ENCODE measurements at places on chromosomes 5 and 9.

DNA sequence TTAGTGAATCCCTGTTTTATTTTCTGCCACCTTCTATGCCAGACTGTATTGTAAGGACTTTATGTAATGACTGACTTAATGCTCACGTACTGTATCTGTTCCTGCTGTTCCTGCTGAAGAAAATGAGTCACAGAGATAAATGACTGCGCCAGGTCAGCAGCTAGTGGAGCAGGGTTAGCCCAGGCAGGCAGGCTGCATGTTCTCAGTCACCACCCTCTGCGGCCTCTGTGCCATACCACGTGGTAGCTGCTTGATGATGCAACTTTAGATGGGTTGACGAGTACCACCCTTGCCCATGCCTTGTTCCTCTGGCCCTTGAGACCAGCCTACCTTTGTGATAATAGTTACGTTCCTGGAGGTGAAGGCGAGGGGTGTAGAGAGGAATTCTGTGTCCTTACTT lies 161.9 kb downstream of the TRIO start:
- DNase-seq, result no peak

DNA sequence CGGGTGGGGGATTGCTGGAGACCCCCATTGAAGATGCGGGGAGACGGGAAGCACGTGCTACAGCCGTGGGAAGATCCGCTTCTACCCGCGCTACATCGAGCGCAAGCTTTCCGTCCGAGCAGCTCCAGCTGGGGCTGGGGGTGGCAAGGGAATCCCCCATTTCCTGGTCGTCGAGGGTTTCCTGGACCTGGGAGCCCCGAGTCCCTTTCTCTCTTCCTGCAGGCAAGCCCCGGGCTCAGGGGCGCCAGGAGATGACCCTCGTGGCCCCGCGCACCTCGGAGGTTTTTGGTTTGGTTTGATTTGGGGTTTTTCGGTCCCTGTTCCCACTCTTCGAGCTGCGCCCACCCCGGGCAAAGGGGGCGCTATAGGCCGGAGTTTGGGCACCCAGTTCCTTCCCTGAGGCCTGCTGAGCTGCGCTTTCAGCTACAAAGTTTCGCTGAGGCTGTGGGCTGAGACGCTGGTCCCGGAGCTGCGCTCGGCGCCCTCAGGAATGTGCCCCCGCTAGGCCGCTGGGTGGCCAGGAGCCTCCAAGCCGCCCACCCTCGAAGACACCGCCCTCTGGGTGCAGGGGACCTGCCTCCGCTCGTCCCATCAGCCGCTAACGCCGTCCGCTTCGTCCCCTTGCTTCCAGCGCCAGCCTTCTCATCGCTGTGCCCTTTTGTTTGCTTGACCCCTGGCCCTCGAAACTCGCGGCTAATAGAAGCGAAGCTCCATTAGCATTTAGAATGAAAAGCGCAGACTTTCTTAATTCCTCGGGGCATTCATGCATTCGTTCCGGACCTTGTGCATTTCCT lies 2.9 kb downstream of the NR4A3 start:
- no peak for DNase-seq

GRCh38 chr5:160129841-160130240 lies 10.6 kb upstream of the PWWP2A start:
- DNase-seq, result no peak

DNA sequence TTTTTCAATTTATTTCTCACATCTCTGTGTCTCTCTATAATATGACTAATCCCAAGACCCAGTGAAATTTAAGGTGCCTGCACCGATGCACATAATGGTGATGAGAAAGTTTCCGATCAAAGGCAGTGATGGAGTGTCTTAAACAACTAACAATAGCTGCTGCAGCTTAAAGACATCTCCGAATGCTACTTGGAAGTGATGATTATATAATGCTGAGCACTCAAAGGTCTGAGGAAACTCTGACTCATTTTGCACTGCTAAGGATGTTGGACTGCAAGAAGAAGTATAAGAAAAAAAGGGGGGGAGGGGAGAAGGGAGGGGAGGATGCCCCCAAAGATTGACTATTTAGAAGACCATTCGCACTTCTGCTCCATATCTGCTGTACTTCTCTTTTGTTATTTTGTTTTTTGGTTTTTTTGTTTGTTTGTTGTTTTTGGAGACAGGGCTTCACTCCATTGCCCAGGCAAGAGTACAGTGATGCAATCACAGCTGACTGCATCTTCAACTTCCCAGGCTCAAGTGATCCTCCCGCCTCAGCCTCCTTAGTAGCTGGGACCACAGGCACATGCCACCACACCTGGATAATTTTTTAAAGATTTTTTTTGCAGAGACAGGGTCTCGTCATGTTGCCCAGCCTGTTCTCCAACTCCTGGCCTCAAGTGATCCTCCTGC lies 192.2 kb downstream of the HSD17B3 start:
- no peak for DNase-seq

DNA sequence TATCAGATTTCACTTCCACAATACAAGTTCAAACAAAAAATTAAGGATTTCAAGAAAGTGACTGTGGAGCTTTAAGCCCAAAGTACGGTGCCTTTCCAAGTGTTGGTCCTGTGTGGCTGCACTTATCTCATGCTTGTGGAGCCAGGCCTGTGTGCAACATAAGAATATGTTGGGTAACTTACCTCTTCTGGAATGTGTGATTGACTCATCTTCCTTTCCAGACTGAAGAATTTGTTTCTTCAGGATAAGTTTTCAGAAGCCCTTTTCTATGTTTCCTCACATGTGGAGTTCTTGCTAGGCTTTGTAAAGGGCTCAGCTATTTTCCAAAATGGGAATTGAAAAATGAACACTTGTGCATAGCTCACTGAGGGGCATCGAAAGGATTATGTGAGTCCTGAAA lies 485.1 kb upstream of the PAPPA start:
- DNase-seq, result peak; percentile 73

All from AG09319 (cell line).